ENCODE measurements at places on chromosomes 5 and 9. TPM values are rescaled to one million over a fixed set of nuclear protein-coding genes. Genes with fewer than 3 reads are reported as not detected.

- no peak for DNase-seq
Observed at GRCh38 chr9:122200960-122201595, 27.7 kb downstream of the LHX6 start.

DNA sequence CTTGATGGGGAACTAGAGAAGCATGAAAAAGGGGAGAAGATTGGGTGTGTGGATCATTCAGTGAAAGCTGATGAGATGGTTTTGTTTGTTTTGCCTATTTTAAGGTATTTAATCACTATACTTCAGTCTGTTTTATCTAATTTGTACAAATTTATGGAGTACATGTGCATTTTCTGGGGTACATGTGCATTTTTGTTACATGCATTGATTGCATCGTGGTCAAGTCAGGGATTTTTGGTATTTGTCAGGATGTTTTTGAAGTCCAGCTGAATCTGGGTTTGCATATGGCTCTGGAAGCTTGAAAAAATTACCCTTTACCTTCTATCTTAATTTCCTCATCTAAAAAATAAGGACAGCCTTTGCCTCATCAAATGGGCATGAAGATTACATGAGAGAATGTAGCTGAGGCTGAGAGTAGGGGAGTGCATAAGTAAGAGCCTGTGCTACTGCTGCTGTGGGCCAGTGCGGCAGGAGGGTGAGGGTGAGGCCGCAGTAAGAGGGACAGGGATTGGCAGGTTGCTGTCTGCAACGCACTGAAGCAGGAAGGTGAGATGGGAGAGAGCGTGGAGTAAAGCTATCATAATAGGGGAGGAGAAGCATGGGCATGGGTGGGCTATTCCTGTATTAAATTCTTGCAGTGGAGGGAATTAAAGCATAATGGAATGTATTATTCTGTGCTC lies 139.8 kb downstream of the NPR3 start:
- DNase-seq: no peak

- no peak for DNase-seq
Observed at GRCh38 chr5:157269165-157269671, 3.3 kb downstream of the CYFIP2 start.

- no peak for DNase-seq
Observed at GRCh38 chr5:83955916-83956315, 235.3 kb upstream of the HAPLN1 start.

ZNF366 gene
- polyA plus RNA-seq: not detected

DNA sequence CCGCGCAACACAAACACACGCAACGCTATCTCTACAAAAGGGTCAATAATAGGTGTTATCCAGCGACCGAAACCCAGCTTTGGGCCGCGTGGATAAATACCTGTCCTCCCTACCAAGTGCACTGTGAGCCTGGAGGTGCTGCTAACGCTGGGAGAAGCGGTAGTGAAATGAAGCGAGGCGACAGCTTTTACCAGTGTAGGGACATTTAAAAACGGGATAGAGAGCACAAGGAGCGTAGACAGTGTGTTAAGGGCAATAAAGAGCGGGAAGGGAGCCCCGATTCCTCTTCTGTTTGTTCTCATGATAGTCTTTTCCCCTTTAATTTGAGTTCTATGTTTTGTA lies 421 bp upstream of the DEPDC1B start:
- DNase-seq: no peak

DNA sequence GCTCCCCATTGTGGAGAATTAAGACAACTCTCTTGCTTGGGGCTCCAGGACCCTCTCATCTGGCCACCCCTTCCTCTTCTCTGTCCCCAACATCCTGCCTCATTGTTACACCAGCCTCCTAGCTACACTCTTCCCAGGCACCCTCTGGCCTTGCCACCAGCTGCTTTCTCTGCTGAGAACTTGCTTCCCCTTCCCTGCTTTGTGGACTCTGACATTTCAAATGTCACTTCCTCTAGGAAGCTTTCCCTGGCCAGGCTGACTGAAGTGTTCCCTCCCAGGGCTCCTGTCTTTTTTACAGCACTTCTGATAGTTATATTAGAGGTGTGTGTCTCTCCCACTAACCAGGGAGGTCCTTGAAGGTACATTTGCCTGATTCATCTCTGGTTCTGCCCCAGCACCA lies 194.0 kb upstream of the KLF4 start:
- DNase-seq: no peak

TMEM174 gene
- not detected for polyA plus RNA-seq

- DNase-seq: no peak
Observed at GRCh38 chr9:133505186-133505830, 19.5 kb downstream of the MYMK start.

GRCh38 chr5:172607213-172607793 lies 33.8 kb upstream of the NEURL1B start:
- DNase-seq: no peak

- no peak for DNase-seq
Observed at GRCh38 chr5:60020457-60020856, 126.9 kb upstream of the PDE4D start.

- no peak for DNase-seq
Observed at GRCh38 chr9:83906144-83906543, 15.1 kb downstream of the KIF27 start.

RGS3 gene
- 66.4 TPM for polyA plus RNA-seq

- DNase-seq: no peak
Observed at GRCh38 chr5:139402561-139403158, 1.2 kb downstream of the SPATA24 start.

GRCh38 chr5:56985936-56986625 lies 34.2 kb upstream of the MIER3 start:
- DNase-seq: no peak

RNF208 gene
- polyA plus RNA-seq: 0.39 TPM

GRCh38 chr9:93827545-93828330 lies 127.4 kb downstream of the BARX1 start:
- DNase-seq: no peak

DNA sequence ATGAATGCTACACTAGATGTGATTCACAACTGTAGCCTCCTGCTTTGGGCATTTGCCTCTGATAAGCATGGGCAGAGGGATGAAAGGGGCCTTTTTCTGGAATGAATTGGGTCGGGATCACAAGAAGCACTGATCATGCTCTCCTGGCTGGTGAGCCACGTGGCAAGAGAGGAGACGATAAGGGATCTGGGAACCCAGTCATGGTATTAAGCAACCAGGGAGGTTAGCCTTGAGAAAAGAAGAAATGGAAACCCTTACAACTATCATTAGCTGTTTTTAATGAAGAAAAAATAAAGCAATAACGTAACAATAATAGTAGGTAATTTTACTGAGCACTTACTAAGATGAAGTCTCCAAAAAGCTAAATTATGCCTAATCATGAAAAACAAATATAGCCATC lies 50.0 kb upstream of the RAI14 start:
- DNase-seq: no peak

DNA sequence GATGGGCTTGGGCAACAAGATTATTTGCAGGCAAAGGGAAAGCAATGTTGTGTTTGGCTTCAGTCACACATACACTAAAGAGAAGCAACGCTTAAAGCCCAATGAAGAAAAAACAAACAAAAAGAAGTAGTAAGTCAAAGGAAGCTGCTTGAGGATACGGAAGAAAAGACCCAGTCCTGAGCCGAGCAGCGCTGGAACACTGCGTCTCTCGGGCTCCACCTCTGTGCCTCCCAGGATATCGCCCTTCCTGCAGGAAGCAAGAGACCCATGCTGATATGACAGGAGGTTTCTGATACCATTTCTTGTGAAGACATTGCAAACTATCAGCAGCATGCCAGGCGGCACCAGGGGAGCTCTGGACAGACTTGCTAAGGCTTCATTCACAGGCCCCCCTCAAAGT lies 9.9 kb downstream of the GNAQ start:
- no peak for DNase-seq

PCDHA1 gene
- 0.04 TPM for polyA plus RNA-seq

- no peak for DNase-seq
Observed at GRCh38 chr5:75550597-75550996, 38.9 kb downstream of the POLK start.

- DNase-seq: no peak
Observed at GRCh38 chr9:95073918-95074317, 243.6 kb downstream of the FANCC start.

GRCh38 chr5:107952450-107952849 lies 281.7 kb upstream of the EFNA5 start:
- no peak for DNase-seq

DNA sequence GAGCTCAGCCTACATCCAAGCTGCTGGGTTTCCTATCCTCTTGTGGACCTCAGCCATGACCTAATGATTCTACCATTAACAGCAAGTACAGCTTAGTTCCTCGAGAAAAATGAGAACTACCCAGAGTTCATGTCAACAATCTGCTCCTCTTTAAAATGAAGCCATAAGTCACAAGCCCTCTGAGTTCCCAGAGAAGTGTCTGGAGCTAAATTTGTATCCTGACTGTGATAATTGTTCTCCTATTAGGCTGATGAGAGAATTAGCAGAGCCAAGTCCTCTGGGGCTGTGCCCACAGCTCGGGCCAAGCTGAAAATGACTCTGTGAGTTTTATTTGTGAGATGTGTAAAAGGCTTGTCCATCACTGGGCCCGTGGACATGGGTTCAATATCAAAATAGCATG lies 145.1 kb upstream of the SMIM23 start:
- no peak for DNase-seq

All from BJ (cell line).